ENCODE measurements at places on chromosomes 13 and 19.

- no peaks in the 10 kb centered on the region for H3K4me1 ChIP-seq
- H3K4me3 ChIP-seq: no peak overlapping the region
- no peaks in the 10 kb centered on the region for H3K36me3 ChIP-seq
- DNase-seq: no peak
These were observed 351.9 kb upstream of the MIR17HG start for GRCh38 chr13:90995614-90996013.

- no peaks in the 10 kb centered on the region for H3K27me3 ChIP-seq
- no peaks in the 10 kb centered on the region for H3K36me3 ChIP-seq
- no peaks in the 10 kb centered on the region for H3K4me1 ChIP-seq
These were observed 83.7 kb downstream of the AKAP11 start for GRCh38 chr13:42355491-42356183.

DNA sequence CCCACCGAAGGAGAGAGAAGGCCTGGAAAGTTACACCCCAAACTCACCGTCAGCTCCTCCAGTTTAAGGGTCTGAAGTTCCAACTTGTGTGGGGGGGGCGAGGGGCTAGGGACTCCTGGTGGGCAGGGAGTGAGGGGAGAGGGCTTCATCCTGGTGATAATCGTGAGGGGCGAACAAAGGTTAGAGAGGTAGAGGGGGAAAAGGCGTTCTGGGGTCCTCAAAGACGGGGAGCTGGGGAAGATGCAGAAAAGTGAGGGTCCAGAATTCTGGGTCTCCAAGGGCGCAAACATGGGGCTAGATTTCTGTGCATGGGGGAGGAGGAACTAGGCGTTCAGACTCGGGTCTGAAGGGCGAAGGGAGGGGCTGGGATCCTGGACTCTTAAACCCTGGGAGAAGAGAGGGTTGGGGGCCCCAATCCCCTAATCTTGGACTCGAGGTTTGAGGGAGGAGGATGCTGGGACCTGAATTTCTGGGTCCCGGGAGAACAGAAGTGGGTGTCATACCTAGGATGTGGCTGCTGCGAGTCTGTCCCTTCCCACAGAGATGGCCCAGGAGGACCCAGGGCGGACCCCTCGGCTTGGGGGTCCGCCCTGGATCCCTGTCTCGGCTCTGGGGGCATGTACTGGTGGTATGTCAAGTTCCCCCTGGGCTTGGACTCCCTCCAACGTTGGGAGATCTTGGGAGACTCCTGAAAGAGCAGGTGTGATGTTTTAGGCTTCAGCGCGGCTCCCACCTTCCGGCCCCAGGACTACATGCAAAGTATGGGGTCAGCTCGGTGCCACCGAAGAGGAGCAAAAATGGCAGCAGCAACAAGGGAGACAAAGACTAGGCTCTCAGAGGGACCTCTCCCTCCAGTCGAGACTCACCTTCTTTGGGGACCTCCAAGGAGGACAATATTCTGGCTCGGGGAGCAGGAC lies 4.5 kb downstream of the MAMSTR start:
- H3K36me3 ChIP-seq: no peaks in the 10 kb centered on the region
- no peaks in the 10 kb centered on the region for H3K27me3 ChIP-seq

DNA sequence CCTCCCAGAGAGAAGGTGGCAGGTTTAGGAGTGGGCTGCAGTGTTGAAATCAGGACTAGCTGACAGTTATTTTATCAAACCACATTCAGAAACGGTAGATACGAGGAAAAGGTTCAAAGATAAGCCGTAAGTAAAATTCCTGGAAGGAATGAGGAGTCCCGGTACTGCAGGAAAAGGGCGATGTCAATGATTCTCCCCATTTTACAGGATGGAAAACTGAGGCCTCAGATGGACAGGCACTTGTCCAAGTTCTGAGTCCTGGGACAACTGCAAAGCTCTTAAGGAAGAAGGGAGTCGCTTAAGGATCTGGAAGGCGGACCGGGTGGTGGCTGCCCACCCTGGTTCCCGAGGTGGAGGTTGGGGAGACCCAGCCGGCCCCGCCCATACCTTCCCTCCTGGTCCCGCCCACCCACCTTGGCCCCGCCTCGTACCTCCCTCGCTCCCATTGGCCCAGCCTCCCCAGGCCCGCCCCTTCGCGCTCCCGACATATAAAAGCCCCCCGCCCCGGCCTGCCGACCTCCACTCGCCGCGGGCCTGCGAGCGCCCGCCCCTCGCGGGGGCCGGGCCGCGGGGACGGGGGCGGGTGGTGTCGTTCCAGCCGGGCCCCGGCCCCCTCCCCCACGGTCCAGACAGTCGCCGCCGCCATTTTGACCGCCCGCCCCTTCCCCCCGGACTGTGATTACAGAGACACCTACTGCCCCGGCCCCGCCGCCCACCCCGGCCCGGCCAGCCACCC lies 603 bp downstream of the RFX1 start:
- DNase-seq: peak; percentile 97
- no peaks in the 10 kb centered on the region for H3K36me3 ChIP-seq
- no peaks in the 10 kb centered on the region for H3K27me3 ChIP-seq
- peak overlapping the region; percentile 99 for H3K27ac ChIP-seq

DNA sequence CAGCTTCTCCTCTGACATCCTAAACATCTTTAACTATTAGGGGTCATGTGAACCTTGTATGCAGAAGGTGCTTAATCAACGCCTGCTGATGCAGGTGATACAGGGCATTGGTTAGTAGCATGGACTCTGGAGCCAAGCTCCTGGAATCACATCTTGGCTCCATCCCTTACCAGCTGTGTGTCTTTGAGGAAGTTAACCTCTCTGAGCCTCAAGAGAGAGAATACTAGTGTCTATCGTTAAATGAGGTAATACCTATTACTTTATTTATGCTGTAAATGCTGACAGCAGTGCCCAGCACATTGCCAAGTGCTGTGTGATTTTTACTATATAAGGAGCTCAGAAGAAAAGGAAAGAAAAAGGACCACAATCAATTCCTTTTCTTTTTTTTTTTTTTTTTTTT lies 11.2 kb upstream of the SELENOW start:
- H3K27ac ChIP-seq: no peak overlapping the region
- H3K4me3 ChIP-seq: no peak overlapping the region
- H3K36me3 ChIP-seq: no peaks in the 10 kb centered on the region
- DNase-seq: no peak
- no peaks in the 10 kb centered on the region for H3K27me3 ChIP-seq

DNA sequence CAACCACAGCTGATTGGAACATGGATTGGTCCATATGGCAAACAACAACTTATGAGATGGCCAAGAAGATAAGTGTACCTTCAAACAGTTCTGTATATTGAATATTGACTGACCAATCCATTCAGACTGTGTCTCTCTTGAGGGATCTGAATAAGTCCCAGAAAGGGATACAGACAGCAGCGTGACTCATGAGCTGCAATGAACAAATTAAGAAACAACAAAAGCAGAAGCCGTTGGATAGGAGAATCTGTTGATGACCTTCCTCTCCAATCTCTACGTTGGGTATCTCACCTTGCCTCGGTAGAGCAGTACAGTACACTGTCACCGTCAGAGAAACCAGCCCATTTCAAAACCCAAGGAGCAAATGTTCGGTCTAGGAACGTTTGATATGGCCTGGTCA lies 21.3 kb downstream of the MBD3L2B start:
- DNase-seq: no peak
- H3K27me3 ChIP-seq: no peaks in the 10 kb centered on the region
- no peak overlapping the region for H3K4me3 ChIP-seq
- H3K27ac ChIP-seq: no peak overlapping the region
- H3K36me3 ChIP-seq: no peaks in the 10 kb centered on the region
- no peaks in the 10 kb centered on the region for H3K4me1 ChIP-seq

DNA sequence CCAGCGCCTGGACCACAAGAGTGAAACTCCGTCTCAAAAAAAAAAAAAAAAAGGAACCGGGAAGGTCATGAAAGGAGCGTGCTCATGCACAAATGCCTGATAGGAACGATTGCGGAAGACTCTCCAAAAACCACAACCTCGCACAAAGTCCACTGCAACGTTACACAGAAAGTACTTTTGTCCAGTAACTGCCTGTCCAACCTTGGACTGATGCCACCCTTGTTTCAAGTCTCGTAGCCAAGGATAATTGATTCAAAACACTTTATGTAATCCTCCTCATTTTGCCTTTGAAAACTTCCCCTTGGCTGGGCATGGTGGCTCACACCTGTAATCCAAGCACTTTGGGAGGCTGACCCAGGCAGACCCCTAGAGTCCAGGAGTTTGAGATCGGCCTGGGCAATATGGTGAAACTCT lies 13.7 kb downstream of the LGALS7 start:
- no peaks in the 10 kb centered on the region for H3K27me3 ChIP-seq
- DNase-seq: peak; percentile 92
- H3K36me3 ChIP-seq: no peaks in the 10 kb centered on the region
- no peak overlapping the region for H3K4me3 ChIP-seq

GRCh38 chr19:28960986-28961705 lies 251.8 kb downstream of the UQCRFS1 start:
- H3K27me3 ChIP-seq: no peaks in the 10 kb centered on the region
- no peak overlapping the region for H3K4me3 ChIP-seq
- no peaks in the 10 kb centered on the region for H3K36me3 ChIP-seq
- DNase-seq: no peak

- no peak overlapping the region for H3K27ac ChIP-seq
- no peak for DNase-seq
- H3K4me1 ChIP-seq: no peaks in the 10 kb centered on the region
- no peaks in the 10 kb centered on the region for H3K27me3 ChIP-seq
- H3K36me3 ChIP-seq: no peaks in the 10 kb centered on the region
These were observed 1541.8 kb downstream of the EFNB2 start for GRCh38 chr13:104993708-104994107.

DNA sequence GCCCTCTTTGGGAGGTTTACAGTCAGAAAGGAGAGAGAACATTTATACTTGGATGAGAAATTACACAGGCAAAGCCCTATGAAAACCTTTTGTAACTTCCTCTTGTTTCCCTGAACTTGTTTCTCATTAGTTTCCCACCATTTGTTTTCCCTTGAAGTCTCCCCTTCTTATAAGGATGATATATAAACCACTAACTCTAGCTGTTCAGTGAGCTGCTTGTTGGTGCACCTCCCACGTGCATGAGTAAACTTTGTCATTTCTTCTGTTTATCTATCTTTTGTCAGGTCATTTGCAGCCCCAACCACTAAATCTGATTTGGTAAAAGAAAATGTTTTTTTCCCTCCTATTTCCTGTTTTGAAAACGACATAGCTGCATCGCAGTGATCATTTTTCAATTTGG lies 919.9 kb downstream of the SLITRK1 start:
- H3K4me3 ChIP-seq: no peak overlapping the region
- H3K27ac ChIP-seq: no peak overlapping the region
- H3K36me3 ChIP-seq: no peaks in the 10 kb centered on the region
- H3K4me1 ChIP-seq: no peaks in the 10 kb centered on the region
- no peaks in the 10 kb centered on the region for H3K27me3 ChIP-seq

DNA sequence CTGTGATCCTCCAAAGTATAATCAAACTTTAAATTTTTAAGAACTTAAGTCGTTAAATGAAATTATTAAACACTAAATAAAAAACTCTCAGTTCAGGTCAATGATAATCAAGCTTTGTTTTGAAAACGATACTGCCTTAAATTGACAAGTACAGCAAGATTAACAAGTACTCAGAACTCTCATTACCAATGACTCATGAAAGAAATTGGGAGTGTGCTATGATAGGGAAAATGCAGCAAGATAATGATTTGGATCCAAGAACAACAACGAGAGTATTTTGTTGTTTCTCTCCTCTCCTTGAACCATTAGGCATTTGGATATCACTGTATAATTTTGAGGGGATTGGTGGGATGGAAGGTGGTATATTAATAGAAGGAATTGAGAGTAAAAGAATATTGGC lies 10.2 kb downstream of the N4BP2L2 start:
- no peak overlapping the region for H3K4me3 ChIP-seq
- no peaks in the 10 kb centered on the region for H3K36me3 ChIP-seq
- DNase-seq: no peak
- H3K4me1 ChIP-seq: peaks cover 13% of the 10 kb centered on the region
- H3K27me3 ChIP-seq: no peaks in the 10 kb centered on the region

DNA sequence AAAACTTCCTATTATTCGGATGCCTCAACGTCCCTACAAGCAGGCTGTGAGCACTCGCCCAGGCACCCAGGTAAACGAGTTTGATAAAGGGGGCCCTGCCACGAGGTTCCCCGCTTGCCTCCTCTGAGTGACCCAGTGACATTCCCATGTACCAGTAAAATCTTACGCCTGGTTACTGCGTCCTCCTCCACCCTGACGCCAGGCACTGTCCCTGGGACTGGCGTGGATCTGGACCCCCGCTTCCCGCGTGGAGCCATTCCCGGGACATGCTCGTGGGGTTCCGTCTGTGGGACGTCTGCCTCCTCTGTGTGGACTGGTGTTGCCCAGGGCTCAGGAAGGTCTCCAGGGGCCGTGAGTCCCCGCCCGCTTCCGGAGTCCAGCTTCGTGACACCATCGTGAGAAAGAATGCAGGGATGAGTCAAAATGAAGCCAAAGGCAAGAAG lies 407 bp upstream of the ZNF550 start:
- H3K4me3 ChIP-seq: peak overlapping the region; percentile 85
- H3K4me1 ChIP-seq: no peaks in the 10 kb centered on the region
- H3K27me3 ChIP-seq: no peaks in the 10 kb centered on the region
- DNase-seq: no peak
- H3K36me3 ChIP-seq: peaks cover 6% of the 10 kb centered on the region

DNA sequence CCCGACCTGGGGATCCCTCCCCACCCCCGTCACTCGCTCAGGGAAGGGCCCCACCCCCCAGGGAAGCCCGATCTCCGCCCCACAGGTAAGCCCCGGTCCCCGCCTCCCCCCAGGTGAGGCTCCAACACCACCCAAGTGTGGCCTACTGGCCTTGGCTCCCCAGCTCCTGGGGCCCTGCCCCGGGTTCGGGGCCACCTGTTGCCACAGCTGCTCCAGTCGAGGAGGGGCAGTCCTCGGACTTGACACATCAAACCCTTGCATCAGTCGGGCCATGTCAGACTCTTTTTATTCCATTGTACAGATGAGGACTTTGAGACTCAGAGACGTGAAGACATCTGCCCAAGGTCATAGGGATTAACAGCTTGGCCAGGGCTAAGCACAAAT lies 512 bp downstream of the CC2D1A start:
- H3K27ac ChIP-seq: peak overlapping the region; percentile 79
- DNase-seq: peak; percentile 66
- H3K4me3 ChIP-seq: peak overlapping the region; percentile 71
- H3K36me3 ChIP-seq: no peaks in the 10 kb centered on the region

DNA sequence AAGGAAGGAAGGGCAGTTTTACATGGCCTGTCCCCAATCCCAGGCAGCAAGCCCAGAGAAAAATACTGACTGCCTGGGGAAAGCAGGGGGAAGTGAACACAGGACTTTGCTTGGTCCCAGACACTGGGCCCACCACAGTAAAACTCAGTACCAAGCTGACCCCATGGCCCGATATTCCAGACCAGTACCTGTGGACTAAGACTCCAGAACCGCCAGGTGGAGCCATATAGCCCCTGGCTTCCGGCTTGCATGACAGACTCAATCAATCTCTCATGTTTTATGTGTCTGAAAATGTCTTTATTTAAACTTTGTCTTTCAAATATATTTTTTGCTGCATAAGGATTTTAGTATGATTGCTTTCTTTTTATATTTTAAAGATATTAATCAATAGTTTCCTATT lies 767.9 kb upstream of the SLITRK6 start:
- DNase-seq: no peak
- H3K36me3 ChIP-seq: no peaks in the 10 kb centered on the region
- no peak overlapping the region for H3K4me3 ChIP-seq
- no peaks in the 10 kb centered on the region for H3K4me1 ChIP-seq
- H3K27me3 ChIP-seq: no peaks in the 10 kb centered on the region
